Stimulated activated CD4-positive, alpha-beta T cell treated with anti-CD3 and anti-CD28 coated beads, Interleukin-1b, Interleukin-23, amount 100 ng/mL, for 1 hour (primary cell): ENCODE measurements at places on chromosomes 11 and 22.

- no peak for DNase-seq
Observed at GRCh38 chr11:108112057-108112456, 9.3 kb upstream of the ACAT1 start.

- no peak for DNase-seq
Observed at GRCh38 chr11:113341388-113342165, 27.2 kb downstream of the TTC12 start.

- DNase-seq, result no peak
Observed at GRCh38 chr11:67664696-67665540, 9.5 kb downstream of the ALDH3B2 start.

- no peak for DNase-seq
Observed at GRCh38 chr11:94131718-94132115, 3.1 kb downstream of the PANX1 start.

- no peak for DNase-seq
Observed at GRCh38 chr22:48171271-48171691, 1408.8 kb downstream of the TBC1D22A start.

DNA sequence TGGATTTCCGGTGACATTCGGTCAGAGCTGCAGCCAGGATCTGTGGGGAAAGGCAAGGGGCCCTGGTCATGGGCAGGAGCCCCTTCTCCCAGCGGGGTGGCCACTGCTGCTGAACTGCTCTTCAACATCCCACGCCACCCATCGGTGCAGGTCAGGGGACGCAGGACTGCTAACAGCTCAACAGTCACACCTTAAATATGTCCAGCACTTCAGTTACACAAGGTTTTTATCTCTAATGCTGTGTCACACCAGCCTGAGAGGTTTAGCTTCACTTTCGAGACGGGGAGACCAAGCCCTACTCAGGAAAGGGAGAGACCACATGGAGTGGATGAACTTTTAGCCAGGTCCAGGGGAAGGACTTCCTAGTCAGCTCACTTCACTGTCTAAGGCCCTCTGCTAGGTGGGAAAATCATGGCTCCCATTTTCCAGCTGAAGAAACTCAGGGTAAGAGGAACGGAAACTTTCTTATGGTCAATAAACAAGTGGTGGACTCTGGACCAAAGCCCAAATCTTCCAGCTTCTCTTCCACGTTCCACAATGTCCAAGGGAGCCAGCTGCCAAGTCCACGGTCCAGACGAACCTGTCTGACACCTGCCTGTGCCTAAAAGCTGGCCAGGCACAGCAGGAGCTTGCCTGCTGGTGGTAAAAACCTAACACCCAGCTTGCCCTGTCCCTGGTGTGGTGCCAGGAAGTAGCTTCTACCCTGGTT lies 21.0 kb upstream of the CHADL start:
- no peak for DNase-seq

GRCh38 chr11:1307998-1308742 lies 1.3 kb downstream of the TOLLIP start:
- DNase-seq, result no peak

- DNase-seq, result no peak
Observed at GRCh38 chr11:72836111-72836510, 21.9 kb downstream of the ATG16L2 start.

DNA sequence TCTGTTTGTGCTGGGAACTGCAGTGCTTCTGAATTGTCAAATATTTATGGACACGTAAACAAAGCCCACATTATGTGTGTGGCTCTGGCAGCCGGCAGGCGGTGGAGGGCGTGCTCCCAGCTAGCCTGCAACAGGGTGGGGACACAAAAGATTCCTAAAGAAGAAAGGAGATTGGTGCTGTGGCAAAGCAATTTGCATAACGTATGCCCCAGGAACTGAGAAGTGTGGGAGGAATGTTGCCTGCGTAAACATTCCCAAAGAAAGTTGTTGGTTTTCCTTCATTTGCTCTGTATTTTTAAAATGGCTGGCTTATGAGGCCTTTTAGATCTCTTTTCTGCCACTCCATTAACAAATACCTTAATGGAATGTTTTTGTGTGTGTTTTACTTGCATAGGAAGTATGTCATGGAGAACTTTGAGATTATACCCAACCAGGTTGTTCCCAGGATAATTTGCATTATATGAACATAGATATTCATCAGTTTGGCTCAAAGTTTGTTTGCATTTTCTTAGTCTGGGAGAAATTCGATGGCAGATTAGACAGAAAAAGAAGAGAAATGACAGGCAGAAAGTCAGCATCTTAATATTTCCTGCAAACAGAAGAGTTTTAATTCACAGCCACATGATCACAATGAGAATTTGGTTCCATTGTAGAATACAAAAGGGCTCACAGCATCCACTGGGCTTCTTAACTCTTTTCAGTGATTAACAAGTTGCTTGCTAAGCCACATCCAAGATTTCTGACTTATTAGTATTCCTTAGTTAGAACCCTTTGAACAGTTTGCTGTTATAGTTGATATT lies 41.8 kb upstream of the DLAT start:
- DNase-seq, result no peak

DNA sequence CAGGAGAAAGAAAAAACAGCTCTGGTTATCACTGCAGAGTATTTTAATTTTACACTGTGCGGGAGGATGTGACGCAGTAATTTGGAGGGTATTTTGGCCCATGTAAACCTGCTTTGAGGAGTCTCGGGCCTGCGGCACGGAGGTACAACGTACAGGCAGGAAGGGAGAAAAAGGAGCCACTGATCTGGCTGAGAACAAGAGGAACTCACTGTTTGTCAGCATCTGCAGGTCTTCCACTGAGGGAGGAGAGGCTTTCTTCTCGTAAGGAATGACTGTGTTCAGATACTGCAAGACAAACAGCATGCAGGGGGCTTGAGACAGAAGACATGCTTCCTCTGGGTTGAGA lies 44.0 kb downstream of the FEZ1 start:
- DNase-seq, result no peak

DNA sequence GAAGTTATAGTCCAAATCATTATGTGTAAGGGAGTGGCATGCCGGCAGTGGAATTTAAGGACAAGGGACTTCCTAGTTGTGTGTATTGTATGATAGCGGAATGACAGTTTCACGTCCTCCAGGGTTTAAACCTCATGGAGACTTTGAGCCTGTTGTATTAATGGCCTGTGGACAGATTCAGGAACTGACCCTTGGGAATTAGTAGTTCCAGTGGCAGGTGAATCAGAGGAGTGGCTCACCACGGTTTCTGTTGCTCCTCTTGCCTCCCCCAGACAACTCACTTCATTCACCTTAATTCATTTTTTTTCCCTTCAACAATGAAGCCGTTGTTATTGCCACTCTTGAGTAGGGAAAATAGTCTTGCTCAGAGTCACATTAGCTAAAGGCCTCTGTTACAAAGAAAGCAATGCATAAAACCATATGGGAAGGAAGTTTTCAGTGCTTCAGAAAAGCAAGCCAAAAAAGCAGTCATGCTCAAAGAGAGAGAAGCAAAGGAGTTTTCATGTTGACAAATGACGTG lies 22.6 kb downstream of the AMOTL1 start:
- no peak for DNase-seq

DNA sequence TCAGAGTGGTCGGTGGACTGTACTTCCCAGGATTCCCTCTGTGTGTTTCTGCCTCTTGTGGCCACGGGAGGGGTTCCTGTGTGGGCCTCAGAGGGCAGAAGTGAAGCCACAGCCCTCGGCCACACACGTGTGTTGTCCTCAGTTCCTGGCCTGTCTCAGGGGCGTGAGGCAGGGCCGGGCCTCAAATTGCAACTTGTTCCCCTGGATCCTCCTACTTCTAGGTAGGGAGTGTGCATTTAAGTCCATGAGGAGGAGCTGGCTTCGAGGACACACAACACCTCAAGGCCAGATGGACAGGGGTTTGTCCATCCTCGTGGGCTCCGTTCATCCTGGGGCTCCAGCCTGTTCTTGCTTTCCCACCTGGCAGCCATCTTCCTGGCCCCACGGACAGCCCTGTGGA lies 573.0 kb downstream of the TBC1D22A start:
- no peak for DNase-seq

- DNase-seq, result no peak
Observed at GRCh38 chr11:12421386-12421785, 44.0 kb downstream of the PARVA start.

- no peak for DNase-seq
Observed at GRCh38 chr22:49271831-49272230, 555.8 kb downstream of the BRD1 start.

GRCh38 chr11:57359896-57360690 lies 20.9 kb downstream of the PRG3 start:
- no peak for DNase-seq

GRCh38 chr22:32473388-32473952 lies 1.1 kb upstream of the FBXO7 start:
- DNase-seq, result no peak

DNA sequence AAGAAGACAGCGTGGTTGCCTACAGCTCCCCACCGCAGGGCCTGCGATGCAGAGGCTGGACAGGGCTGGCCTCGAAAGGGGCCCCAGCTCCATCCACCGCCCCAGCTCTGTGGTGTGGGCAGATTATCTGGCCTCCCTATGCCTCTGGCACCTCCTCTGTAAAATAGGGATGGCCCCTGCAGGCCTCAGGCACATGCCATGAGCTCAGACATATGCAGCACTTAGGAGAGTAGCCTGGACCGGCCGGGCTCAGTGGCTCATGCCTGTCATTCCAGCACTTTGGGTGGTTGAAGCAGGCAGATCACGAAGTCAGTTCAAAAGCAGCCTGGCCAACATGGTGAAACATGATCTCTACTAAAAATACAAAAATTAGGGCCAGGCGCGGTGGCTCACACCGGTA lies 7.4 kb downstream of the APOBEC3D start:
- no peak for DNase-seq

GRCh38 chr11:45904309-45904915 lies 2.7 kb downstream of the FREY1 start:
- no peak for DNase-seq

DNA sequence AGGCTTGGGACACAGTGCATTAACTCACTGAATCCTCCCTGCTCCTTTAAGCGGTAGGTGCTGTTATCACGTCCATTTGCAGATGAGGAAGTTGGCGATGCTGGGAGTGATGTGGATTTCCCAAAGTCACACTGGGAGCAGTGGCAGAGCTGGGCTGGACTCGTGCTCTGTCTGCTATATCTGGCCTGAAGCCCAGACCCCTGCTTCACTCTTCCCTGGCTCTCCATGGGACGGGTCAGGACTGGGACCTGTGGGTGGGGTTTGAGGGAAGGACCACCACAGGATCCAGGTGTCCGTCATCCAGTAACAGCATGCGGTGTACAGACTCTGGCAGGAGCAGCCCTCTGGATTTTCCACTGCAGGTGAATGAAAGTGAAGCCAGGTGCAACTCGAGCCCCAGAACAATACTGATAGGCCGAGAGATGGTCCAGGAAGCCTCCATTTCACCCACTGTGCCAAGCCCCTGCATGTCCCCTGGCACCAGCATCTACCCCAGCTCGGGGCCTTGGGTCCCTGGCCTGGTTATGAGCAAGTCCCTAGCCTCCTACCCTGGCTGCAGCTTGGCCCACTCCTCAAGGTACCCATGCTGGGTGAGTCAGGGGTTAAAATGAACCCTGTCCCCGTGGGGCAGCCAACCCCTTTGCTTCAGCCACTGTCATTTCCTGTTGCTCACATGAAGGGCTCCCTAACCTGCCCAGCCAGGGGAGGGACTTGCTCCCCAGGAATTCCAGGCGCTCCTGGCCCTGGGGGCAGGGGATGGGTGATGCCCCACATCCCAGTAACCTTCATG lies 4.2 kb downstream of the USP2 start:
- DNase-seq, result no peak

GRCh38 chr11:92659793-92660192 lies 309.7 kb upstream of the MTNR1B start:
- DNase-seq, result no peak

DNA sequence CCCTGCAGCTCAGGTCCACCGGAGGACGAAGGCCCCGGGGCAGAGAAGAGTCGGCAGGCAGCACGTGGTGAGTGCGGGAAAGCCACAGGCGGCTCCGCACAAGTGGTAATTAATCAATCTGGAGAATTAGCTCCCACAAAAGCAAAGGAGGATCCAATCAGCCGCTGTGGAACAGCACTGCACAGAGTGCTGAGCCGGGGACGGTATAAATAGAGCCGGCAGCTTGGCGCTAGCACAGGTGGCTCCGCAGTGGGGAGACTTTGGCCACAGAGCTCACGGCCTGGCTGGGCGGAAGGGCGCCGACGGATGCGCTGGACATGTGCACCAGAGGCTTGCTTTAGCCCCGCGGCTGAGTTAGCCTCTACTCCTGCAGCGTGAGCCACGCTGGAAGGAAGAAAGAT lies 48.9 kb downstream of the IGSF9B start:
- no peak for DNase-seq

DNA sequence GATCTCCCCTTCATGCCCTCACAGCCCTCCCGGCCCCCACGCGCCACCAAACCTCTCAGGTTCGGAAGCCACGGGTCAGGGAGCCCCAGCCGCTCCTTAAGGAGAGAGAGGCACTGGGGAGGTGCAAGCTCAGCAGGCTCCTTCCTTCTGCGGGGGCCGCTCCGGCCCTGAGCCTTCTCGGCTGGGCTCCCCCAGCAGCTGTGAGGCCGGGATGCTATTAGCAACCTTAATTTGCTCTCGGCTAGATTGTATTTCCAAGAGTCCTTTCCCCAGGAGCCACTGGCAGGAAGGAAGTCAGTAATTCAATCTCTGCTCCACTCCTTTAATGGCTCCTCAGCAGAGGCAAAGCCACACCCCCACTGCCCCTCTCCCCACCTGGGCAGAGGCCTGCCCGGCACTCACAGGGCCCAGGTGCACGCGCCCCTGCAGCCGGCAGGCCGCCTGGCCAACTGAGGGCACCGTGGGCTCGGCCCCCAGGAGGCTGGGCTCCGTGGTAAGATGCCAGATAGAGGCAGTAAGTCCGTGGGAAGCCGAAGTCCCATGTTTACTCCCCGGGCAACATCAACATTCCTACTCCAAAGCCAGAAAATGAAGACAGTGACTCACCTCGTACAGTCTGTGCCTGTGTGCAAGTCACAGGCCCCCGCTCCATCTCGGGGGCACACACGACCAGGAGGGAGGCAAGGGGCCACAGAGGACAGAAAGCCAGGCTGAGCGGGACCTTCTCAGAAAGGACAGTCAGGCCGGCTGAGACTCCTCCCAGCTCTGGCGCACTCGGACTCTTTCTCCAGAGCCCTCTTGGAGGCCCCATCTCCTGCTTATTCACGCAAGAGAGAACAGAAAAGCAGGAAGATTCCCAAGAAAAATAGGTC lies 5.2 kb downstream of the IGSF9B start:
- DNase-seq, result no peak

DNA sequence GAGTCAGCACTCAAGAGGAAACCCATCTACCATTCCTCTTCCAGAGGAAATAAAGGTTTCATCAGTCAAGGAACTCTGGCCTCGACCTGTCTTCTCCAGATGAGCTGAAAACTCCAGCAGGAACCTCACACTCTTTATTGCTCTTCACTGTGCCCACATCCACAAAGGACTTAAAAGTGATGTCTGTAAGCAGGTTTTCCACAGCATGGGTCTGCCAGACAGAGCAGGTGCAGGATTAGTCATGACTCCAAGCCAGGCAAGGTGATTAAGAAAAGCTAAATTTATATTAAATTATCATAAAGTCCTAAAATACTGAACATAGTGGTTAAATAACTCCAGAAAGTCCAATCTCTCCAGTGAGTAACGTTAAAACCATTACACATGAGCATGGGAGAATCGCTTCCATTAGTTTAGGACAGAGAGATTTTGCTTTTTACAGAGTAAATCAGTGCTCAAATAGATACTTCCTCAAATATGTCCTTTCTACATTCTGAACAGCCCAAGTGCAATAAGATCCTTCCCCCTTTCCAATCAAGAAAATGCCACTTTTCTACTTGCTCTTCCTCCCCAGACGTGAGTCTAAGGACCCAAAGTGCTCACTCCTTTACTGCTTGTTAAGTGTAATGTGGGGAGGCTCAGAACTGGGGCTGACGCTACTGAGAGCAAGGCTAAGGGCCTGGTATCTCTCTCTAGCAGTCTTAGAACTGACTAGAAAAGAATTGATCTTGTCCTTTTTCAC lies 10.7 kb upstream of the CKAP5 start:
- no peak for DNase-seq

- DNase-seq, result no peak
Observed at GRCh38 chr11:36119300-36119699, 169.9 kb downstream of the COMMD9 start.
